Stimulated activated CD4-positive, alpha-beta T cell treated with anti-CD3 and anti-CD28 coated beads, Interleukin-4, amount 100 ng/mL, for 24 hours (primary cell): ENCODE measurements at places on chromosomes 3 and 15.

DNA sequence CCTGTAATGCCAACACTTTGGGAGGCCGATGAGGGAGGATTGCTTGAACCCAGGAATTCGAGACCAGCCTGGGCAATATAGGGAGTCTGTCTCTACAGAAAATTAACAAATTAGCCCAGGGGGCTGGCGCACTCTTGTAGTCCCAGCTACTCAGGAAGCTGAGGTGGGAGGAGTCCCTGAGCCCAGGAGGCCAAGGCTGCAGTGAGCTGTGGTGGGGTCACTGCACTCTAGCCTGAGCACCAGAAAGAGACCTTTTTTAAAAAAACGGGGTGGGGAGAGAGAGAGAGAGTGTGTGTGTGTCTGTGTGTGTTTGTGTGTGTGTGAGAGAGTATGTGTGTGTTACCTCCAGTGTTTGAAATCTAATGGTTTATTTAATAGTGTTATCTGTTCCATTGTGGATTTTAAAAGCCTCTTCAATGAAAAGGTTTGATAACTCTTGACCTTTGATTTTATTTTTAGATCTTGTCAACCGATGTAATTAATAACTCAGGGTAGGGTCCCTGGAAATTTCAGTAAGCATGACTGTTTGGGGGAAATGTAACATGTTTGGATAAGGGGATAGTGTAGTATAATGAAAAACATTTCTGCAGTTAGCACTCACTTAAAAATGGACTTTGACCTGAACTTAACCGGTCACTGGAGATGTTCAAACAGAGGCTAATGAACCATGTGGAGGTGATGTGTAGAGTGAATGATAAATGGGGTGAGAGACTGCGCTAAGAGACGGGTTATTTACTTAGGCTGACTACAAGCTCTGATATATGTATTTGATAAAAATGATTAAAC lies 29.7 kb downstream of the LRCH3 start:
- DNase-seq: no peak

- DNase-seq: no peak
Measured at GRCh38 chr3:139540651-139541531, 1.3 kb upstream of the RBP1 start.

- DNase-seq: no peak
Measured at GRCh38 chr15:50256188-50257041, 9.1 kb downstream of the HDC start.

- no peak for DNase-seq
Measured at GRCh38 chr3:8975081-8976020, 12.1 kb upstream of the RAD18 start.

- DNase-seq: no peak
Measured at GRCh38 chr3:73926360-73927202, 301.8 kb upstream of the PDZRN3 start.

DNA sequence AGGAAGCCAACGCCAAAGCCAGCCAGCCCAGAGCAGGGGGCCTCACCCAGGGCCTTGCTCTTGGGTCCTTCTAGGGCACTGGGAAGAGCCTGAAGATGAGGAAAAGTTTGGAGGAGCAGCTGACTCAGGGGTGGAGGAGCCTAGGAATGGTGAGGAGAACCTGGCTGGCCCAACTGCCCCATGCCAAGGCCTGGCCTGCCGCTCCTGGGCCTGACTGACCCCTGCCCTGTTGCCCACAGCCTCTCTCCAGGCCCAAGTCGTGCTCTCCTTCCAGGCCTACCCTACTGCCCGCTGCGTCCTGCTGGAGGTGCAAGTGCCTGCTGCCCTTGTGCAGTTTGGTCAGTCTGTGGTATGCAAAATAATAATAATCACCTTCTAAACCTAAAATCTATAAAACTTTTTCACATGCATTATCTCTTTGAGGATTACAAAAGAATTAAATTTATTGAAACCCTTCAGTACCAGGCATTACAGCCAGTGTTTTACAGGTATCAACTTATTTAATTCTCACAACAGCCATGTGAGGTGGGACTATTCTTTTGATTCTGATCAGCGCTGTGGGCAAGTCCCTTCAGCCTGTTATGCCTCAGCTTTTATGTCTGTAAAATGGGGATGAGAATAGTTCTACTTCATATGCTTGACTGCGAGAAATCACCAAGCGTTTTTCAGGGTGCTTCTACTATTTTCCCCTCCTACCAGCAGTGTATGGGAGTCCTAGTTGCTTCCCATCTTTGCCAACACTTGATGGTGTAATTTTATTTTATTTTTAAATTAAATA lies 1.6 kb downstream of the IL17RC start:
- no peak for DNase-seq

DNA sequence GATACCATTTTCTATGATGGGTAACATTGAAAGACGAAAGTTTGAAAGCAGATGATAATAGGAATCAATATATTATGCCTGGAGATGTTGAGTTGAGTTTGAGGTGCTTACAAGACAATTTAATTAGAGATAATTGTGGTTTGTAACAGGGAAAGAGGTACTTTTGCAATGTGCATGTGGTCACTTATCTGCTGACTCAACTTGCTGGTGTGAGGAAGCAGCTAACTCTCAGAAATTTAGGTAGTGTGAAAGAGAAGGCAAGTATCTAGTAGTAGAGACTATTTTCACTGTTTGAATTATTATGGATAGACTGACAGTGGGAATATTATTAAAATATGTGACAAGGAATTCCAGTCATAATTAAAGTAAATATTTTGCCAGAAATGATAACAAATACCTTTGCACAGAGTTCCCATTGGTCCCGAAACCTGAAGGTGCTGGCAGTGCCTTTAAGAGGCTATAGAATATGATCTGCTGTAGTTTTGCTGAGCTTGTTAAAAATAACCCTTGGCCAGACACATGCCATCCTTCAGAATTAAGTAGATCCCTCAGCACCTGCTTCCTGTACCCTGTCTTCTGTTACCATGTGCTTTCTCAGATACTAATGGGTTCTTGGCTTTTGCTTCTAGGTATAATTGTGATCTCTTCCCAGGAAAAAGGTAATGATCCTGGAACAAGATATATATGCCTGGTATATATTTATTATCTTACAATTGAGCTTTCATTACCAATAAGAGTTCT lies 315.9 kb downstream of the BCHE start:
- no peak for DNase-seq
